G401 (cell line): ENCODE measurements at places on chromosomes 1 and 21. TPM values are rescaled to one million over a fixed set of nuclear protein-coding genes. Genes with fewer than 3 reads are reported as not detected.

Gene PLA2G2C
- total RNA-seq, result not detected in 2 replicates

Gene FMOD
- total RNA-seq, result not detected in 2 replicates

Gene EPHA2
- total RNA-seq, result 33.5 and 45.6 TPM in 2 replicates

Gene AMIGO1
- 0.07 and 0.25 TPM in 2 replicates for total RNA-seq

Gene COL24A1
- total RNA-seq, result not detected in 2 replicates

Gene OR2AK2
- total RNA-seq, result not detected in 2 replicates

Gene PRRX1
- total RNA-seq, result 1.8 and 2.6 TPM in 2 replicates

Gene TAS1R1
- total RNA-seq, result not detected in 2 replicates

DNA sequence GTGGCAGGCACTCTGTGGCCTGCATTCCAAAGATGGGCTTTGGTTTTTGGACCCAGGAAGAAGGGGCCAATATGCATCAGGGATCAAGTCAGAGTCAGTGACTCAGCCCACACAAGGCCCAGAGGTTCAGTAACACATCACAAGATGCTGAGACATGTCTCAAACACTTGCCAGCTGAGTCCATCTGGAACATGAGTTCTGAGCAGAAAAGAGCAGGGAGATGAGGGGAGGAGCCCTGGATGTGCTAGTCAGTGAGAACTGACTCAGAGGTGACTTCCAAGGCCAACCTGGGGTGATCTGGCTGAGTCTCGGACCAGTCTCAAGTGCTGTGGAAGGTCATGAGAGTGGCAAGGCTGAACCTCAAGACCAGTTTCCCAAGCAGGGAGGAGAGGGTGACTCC, 150.1 kb downstream of the CDC7 start:
- no peak for DNase-seq

DNA sequence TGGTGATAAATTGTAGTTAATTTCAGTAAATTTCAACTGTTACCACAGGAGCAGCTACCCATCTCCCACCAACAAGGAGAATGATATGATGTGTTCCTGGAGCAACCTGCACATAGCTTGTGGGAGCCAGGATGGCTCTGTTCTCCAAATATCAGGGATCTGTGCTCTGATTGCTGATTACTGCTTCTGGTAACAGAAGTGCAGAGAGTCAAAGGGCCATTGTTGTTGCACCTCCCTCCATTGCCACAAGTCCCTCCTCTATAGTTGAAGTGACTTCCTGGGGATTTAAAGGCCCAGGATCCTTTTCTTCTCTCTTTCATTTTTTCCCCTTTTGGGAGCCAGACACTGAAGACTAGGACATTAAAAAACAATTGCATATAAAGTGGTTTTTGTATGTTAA, 51.6 kb upstream of the HPDL start:
- no peak for DNase-seq

GRCh38 chr1:72283022-72283306, 625 bp upstream of the NEGR1 start:
- DNase-seq, result no peak

DNA sequence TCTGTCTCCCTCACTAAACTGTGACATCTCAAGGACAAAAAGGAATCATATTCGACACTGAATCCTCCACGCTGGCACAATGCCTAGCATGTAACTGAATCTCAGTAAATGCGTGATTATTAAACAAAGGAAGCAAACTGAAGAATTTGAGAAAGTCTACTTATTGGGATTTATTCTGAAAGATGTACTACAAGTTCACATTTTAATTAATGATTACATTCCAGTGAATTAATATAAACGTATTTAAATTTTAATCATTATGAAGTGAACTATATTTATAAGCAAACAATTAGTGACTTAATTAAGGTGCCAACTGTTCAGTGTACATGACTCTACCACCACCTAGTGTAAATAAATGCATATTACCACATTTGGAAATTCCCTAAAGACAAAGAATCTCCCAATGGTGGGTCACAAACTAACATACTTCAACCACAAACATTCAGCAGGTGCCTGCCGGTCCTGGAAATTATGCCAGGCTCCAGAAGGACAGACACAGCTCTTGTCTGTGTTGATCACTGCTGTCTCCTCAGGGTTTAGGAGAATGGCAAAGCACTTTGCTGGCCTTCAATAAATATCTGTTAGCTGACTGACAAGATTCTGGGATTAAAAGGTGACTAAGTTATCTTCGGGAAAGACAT, 56.3 kb downstream of the SMYD3 start:
- peak; percentile 73 for DNase-seq

- no peak for DNase-seq
These were observed 34.9 kb downstream of the ZNF644 start for GRCh38 chr1:90986953-90987352.

DNA sequence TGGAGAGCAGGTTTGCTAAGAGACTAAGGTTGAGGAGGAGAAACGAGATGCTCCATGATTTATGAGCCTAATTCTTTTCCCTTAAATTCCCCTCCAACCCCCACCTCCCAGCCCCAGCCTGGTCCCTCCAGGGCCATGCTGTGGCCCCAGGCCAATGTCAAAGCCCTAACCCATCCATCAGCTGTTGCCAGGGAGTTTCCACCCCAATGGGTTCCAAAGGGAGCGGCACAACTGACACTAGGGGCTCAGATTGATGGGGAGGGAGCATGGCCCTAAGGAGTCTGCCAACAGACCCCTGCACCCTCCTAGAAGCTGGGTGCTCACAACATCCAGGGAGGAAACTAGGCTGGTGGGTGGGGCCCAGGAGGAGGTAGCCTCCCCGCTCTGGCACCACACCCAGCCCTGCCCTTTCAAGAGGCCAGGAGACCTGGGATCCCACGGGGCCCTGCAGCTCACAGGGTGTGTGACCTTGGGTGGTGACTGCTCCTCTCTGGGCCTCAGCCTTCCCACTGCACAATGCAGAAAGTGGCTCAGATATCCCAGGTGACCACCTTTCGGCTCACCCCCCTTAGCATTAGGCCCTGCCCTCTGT, 12.9 kb downstream of the AHDC1 start:
- DNase-seq, result no peak

- no peak for DNase-seq
These were observed 50.5 kb downstream of the ABL2 start for GRCh38 chr1:179178950-179179349.

DNA sequence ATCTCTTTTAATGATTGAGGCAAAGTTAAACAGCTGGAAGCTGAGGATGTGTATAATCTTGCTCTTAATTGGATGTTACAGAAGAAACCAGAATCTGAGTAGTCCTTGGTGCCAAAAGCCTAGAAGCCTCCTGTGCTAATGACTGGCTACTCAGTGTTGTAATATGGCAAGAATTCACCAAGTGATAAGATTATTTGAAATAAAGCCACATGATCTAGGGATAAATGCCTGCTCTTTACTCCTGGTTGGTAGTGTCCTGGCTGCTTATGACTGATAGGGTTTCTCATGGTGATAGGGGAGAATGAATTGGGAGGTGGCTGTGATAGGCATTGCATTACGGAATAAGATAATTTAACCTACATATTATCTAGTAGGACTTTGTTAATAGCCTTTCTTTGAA, 13.6 kb upstream of the MAB21L3 start:
- DNase-seq, result no peak

- DNase-seq, result no peak
These were observed 1.7 kb downstream of the SLC19A1 start for GRCh38 chr21:45540601-45540970.

GRCh38 chr1:209344156-209344555, 239.4 kb upstream of the CAMK1G start:
- peak; percentile 86 for DNase-seq

DNA sequence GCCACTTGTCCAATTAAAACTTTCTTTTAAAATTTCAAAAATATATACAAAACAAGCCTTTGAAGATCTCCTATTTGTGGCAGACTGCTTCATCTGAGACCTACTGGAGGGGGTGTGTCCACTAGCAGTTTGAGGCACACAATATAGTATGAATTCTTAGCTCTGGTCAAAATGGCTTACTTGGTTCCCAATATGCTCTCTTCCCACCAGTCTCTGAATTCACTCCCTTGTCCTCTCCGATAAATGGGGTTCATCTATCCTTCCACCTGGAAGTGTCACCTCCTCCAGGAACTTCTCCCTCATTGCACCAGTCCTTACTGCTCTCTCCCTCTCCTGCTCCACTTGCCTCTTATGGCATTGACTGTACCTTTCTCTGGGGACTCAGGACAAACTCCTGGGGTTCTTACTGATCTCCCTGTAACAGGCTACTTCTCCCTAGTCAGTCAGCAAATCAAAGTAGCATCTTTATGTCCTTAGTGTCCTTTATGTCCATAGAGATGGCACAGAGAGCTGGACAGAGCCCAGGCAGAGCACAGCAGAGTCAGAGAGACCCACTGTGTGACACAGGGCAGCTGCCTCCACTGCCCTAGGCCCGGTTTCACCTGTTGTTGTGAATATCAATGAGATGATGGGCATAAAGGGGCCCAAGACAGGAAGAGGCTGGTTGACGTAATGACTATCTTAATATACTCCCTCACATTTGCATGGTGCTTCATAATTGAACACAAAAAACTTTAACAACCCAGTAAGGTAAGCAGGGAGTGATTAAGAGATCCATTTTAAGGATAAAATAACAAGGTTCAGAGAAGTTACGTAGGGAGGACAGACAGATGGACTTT, 3.6 kb downstream of the ASAP3 start:
- DNase-seq, result no peak

- DNase-seq, result no peak
These were observed 105.8 kb downstream of the SMYD2 start for GRCh38 chr1:214386747-214387146.

GRCh38 chr21:27806281-27806680, 839.4 kb upstream of the ADAMTS5 start:
- no peak for DNase-seq

DNA sequence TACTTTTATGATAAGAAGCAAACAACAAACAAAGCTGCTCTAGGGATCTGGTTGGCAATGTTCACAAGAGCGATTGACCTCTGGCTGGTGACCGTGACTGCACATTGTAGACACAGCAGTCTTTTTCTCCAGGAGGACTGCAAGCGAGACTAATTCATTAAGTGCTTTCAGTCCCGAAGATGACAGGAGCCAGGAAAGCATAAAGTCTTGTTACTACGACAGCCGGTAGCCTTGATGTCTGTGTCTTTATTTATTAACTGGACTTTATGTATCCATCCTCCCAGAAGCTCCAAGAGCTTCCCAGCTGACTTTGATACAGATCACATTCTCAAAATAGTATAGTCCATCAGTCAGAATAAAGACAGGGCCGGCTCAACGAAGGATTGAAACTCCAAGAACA, 18.2 kb downstream of the FAM163A start:
- DNase-seq, result peak; percentile 17

- DNase-seq, result no peak
These were observed 57.8 kb upstream of the BCAR3 start for GRCh38 chr1:93739472-93739871.

DNA sequence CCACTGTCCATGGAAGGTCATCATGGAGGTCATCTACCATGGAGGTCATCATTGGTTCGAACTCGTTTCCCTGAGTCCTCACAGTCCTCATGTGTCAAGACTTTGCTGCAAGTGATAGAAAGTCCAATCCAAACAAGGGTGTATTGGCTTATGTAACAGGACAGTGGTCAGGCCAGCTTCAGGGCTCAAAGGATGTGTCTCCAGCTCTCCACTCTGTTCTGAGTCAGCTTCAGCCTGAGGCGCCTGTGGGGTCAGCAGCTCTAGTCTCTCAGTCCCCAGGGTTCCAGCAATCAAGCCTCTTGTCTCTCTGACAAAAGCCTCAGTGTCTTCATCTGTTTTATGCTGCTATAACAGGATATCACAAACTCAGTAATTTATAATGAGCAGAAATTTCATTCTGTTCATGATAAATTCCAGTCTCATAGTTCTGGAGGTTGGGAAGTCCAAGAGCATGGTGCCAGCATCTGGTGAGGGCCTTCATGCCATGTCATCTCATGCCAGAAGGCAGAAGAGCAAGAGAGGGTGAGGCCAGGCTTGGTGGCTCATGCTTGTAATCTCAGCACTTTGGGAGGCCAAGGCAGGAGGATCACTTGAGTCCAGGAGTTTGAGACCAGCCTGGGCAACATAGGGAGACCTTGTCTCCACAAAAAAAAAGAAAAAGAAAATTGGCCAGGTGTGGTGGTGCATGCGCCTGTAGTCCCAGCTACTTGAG, 19.5 kb downstream of the A3GALT2 start:
- no peak for DNase-seq

DNA sequence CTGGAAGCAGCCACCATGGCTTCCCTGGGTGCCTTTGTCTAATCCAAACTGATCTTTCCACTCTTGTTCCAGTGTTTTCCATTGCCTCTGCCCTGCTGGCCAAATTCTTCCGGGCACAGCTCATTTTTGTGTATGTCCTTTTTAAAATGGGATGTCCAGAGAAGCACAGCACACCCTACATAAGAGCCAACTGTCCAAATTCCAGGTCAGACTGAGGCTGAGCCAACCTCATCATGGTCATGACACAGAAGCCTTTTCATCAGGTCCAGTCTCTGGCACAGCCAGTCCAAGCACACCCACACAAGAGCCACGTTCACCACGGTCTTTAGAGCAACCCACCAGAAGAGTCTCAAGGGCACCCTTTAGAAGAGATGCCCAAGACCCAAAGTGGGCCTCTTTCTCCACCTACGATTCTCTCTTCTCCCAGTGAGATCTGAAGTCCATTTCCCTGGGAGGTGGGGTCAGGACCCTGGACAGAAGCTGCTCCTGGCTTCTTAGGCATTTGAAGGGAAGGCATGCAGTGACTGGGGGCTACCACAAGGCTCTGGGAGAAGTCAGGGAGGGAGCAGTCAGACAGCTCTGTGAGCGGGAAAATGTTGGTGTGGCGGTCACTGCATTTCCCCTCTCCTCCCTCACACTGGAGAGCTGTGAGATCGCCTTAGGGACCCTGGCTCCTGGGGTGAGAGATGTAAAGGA, 53.2 kb downstream of the SYT2 start:
- peak; percentile 84 for DNase-seq

DNA sequence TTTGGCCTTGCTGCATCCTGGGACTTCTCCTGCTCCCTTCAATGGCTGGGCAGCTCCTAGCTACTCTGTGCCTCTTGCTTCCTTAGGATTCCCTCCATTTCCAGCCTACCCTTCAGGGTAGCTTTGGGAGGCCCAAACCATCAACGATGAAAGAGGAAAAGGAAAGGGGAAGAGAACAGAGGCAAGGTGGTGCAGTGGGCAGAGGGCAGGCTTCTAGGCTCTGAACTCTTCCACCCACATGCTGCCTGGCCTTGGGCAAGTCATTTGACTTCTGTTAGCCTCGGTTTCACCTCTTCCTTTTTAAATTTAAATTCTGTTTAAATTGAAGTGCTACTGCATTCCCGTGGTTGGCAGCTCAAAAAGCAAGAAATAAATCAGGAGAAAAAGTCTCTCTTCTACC, 5.7 kb upstream of the PPM1J start:
- DNase-seq, result no peak

GRCh38 chr1:37472994-37473393, 1.4 kb upstream of the ZC3H12A start:
- no peak for DNase-seq

GRCh38 chr1:73803380-73803779, 394.6 kb downstream of the LRRIQ3 start:
- no peak for DNase-seq
